ENCODE measurements at places on chromosomes 11 and 22. TPM values are rescaled to one million over a fixed set of nuclear protein-coding genes. Genes with fewer than 3 reads are reported as not detected.

DNA sequence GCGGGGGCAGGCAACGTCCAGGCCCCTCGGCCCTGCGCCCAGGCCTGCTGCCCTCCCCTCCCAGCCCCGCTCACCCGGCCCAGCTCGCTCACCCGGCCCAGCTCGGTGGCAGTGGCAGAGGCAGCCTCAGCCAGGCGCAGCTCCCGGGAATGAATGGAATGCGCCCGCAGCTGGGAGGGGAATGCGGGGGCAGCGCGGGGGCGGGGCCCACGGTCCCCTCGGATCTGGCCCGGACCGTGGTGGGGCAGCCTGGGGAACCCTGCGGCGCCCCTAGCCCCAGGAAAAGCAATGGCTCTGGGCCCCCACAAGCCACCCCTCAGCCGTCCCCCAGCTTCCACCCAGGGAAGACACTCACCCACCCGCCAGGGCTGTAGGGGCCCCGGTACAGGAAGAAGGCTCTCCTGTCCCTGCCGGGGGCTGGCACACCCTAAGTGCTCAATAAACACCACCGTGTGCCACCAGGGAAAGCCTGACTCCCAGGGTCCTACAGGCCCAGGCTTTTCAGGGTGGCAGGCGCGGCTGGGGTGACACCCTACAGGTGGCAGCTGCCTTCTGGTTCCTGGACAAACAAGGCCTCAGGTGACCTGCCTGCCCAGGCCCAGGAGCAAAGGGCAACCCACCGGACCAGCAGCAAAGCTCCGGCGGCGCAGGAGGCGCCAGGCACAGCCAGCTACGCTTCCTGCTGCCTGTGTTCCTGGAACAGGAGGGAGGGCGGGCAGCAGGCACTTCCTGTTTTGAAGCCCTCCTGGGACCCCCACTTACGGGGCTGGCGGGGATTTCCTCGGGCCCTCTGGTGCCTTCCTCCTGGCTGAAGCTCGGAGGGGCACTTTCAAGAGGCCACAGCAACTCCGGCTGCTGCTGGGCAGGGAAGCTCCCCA is 13.8 kb downstream of the PLXNB2 start:
- no peak for DNase-seq

- DNase-seq, result no peak
Observed at GRCh38 chr11:110031171-110031570, 62.0 kb upstream of the ZC3H12C start.

DNA sequence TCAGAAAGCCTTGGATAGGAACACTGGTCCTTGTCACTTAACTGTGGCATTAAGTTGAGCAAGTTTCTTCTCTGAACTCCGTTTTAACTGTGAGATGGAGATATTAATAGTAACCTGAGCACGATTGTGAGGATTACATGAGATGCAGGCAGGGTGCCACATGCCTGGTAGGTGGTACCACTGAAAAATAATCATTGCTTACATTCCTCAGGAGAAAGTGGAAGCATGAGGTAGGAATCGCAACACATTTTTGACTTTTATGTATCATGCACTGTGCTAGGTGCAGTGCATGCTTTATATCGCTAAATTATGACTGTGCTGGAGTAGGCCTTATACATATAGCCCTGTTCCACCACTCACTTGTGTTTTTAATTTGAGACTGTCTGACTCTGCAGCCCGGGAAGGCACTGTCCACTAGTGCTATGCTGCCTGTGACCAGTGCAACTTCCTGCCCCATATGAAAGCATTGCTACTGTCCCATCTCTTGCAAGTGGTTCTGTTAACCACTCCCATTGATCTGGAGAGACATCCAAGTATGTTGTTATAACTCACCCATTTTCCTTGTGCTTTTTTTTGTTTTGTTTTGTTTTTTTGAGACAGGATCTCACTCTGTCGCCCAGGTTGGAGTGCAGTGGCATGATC is 1.0 kb downstream of the UQCR10 start:
- no peak for DNase-seq

DNA sequence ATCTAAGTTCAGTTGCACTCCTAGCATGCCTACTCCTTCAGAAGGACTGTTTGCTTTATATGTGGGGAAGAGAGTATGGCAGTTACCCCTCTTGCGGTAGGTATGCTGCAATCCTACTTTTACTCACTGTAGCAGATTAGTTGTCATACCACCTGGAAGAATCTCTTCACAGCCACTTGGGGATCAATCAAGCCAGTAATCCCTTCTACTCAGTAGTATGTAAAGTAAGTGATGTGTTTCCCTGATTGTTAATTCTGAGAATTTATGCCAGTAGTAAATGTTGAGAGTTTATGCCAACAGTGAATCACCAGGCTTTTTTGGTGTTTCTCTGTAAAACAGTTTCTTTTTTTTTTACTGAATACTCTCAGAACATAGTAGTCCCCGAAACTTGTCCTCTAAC is 34.4 kb downstream of the PRMT3 start:
- DNase-seq, result no peak

- no peak for DNase-seq
Observed at GRCh38 chr11:64299847-64300648, at the start of gene CATSPERZ. Gene CATSPERZ, plus strand, starts transcription at chr11:64300358. Its CDS starts 53 bp downstream, at chr11:64300411.

DNA sequence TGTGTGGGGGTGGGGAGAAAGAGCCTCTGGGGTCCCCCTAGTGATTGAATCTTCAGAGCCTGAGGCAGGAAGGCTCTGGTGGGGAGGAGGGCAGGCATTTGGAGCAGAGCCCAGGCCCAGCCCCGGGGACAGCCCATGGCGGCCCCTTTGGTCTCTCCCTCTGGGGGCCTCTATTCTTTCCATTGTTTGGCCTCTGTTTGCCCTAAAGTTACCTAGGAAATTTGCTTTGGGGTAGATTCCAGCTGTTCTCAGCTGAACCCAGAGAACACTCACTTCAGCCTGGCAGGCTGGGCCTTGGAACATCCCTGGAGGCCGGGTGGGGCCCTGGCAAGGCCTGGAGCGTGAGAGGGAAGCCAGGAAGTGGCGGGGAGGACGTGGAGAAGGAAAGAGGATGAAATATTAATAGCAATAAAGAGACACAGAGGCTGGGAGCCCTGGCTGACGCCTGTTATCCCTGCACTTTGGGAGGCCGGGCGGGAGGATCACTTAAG is 22.9 kb upstream of the A4GALT start:
- no peak for DNase-seq

Gene SLC22A8
- not detected for total RNA-seq

Measured in pulmonary artery endothelial cell (primary cell).